Activated naive CD4-positive, alpha-beta T cell treated with anti-CD3 and anti-CD28 coated beads, Interleukin-2, amount 10 ng/mL, durations not matched to agents 7 days and 5 days (primary cell): ENCODE measurements at places on chromosomes 11 and 22.

- DNase-seq: no peak
These were observed 1.1 kb downstream of the HMGXB4 start for GRCh38 chr22:35258191-35258988.

DNA sequence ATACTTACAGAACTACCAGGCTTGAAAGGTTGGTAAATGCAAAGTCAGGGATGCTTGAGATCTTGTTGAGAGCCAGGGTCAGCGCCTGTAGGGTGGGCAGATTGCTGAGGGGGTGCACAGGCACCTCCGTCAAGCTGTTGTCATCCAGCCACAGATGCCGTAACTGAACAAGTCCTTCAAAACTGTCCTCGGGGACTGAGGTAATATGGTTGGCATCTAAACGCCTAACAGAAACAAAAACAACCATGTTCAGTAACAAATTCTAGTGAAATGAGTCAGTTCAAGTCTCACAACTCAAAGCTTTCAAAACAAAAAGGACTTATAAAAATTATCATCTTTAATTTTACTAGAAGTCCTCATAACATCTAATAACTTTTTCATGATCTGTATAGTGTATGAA, 22.2 kb upstream of the CCDC34 start:
- no peak for DNase-seq

- DNase-seq: no peak
These were observed at the start of gene TRIM29 for GRCh38 chr11:120137611-120138521. Gene TRIM29 (minus strand): TSS chr11:120138113. CDS start chr11:120138031, 82 bp downstream.

- DNase-seq: no peak
These were observed 149.4 kb downstream of the NXPE2 start for GRCh38 chr11:114827736-114828135.

DNA sequence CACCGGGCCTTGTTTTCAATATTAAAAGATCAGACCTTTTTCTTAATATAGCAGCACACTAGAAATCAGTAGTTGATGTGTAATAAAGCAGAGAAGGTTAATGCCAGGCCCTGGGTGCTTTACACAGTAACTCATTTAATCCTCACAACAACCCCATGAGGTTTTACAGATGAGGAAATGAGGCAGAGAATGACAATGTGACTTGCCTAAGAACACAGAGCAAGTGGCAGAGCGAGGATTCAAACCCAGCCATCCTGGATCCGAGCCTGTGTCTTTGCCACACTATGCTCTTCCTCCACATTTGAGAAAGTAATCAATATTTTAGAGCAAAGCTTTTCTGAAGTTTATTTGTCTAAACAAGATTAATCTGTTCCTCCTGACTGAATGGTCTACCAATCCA, 7.2 kb downstream of the JAML start:
- no peak for DNase-seq
